Stimulated activated CD8-positive, alpha-beta memory T cell treated with anti-CD3 and anti-CD28 coated beads, Interleukin-4, amount 100 ng/mL, for 1 hour (primary cell): ENCODE measurements at places on chromosomes 2 and 18.

GRCh38 chr18:79599441-79599931 is 80.1 kb upstream of the CTDP1 start:
- no peak for DNase-seq

- no peak for DNase-seq
Observed at GRCh38 chr2:110140401-110140800, 24.8 kb upstream of the MALL start.

- no peak for DNase-seq
Observed at GRCh38 chr18:61982475-61982874, 89.7 kb upstream of the RNF152 start.

DNA sequence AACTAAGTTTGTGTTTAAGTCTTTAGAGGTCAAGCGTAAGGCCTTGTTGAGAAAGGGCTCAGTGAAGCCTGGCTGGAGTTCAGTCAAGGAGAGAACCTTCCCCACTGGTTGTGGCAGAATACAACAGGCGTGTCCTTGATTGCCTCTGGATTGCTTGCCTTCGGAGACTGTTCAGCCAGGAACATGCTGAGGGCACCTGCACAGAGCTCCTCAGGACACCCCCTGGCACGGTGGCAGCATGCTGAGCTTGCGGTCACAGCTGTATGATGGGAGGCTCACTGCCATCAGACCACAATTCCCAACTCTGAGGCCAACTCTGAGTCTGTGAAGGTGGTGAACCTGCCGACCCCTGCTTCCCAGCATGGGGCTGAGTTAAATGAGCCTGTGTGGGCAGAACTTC is 130.0 kb downstream of the LPIN1 start:
- no peak for DNase-seq

DNA sequence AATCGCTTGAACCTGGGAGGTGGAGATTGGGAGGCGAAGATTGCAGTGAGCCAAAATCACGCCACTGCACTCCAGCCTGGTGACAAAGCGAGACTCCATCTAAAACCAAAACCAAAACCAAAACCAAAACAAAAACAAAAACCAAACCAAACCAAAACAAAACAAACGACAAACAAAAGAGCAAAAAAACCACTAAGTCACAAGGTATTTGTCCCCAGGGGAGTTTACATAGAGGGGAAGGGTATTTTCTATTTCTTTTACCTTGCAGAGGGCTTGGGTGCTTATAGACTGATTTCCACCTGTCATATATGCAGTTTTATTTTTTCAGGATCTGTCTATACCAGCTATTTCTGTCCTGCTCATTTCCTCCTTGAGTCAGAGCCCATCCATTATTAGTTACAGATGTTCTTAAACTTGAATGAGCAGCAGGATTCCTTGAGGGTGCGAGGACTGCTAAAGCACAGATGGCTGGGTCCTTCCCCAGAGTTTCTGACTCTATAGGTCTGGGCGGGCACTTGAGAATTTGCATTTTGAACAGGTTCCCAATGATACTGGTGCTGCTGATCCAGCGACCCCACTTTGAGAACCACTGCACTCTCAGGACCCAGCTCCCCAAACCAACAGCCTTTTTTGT is 102.2 kb upstream of the UXS1 start:
- DNase-seq, result no peak

DNA sequence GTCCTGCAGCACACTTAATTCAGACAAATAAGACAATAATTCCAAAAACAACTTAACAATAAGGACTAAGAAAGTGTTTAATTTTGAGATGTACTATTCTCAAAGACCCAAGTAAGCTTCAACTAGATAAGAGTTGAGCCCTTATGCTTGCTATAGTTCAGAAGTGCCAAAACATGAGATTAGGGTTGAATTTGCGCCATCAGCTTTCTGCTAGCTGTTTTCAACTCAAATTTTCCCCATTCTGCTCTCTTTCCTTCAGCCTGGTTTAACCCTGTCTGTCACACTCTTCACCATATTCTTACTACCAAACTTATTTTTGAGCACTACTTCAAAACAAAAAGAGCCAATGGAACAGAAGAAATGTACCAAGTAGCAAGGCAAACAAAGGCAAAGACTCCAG is 4.1 kb downstream of the NFE2L2 start:
- no peak for DNase-seq

GRCh38 chr2:82000606-82001005 is 1696.1 kb upstream of the LRRTM1 start:
- no peak for DNase-seq

DNA sequence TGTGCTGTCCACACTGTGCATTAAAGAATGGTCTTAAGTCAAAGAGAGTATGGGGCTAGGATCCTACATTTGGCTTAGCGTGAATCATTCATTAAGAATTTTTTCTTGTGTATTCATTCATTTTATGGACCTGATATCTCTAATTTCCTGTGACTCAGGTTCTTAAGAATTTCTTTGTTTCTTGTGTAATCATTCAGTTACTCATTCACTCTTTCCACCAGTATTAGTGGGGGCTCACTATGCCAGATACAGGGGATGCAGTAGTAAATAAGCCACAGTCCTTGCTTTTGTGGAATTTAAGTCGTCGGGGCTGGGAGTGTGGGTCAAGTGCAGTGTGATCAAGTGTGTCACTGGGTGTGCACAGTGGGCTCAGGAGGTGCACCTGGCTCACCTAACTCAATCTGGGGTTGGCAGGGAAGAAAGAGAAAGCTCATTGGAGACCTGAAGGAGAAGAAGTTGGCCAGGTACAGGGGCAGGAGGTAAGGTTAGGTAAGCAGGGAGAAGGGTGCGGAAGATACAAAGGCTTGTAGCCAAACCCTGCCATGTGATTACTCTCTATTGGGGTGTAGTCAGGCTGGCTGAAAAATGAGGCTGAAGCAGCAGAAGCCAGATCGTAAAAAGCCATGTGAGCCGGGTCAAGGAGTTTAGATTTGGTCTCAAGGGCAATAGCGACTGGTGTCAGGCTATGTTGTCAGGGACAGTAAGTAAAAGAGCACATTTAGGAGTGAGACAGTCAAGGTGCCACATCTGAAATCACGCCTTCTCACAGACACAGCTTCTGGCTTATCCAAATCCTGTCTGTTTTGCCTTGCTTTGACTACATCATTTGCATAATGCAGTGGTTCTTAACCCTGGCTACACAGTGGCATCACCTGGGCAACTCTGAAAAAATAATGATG is 67.2 kb downstream of the KCTD1 start:
- no peak for DNase-seq

GRCh38 chr2:237058423-237058822 is 27.3 kb upstream of the COPS8 start:
- DNase-seq, result no peak
